ENCODE measurements at places on chromosomes 3 and 15.
A peak's percentile ranks its signal among the peaks of the same experiment; 100 is the strongest.

- no peak for DNase-seq
Observed at GRCh38 chr15:71201477-71201876, 86.2 kb downstream of the THSD4 start.

GRCh38 chr3:194565597-194566190 lies 67.5 kb downstream of the TMEM44 start:
- no peak for DNase-seq

DNA sequence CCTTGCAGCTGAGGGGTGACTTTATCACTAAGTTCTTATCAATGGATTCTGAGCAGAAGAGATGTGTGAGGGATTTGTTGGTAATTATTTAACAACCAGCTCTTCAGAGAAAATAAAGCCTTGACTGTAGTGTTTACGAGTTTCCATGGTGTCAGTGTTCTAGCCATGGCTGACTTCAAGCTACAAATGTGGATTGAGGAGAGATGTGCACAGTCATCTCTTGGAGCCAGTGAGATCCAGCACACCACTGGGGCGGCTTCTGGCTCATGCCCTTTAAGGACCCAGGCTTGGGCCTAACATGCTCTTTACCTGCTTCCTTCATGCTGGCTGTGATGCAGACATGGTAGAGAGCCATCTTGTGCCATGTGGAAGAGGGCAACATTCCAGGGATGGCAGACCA lies 145.6 kb upstream of the MRPS22 start:
- no peak for DNase-seq

DNA sequence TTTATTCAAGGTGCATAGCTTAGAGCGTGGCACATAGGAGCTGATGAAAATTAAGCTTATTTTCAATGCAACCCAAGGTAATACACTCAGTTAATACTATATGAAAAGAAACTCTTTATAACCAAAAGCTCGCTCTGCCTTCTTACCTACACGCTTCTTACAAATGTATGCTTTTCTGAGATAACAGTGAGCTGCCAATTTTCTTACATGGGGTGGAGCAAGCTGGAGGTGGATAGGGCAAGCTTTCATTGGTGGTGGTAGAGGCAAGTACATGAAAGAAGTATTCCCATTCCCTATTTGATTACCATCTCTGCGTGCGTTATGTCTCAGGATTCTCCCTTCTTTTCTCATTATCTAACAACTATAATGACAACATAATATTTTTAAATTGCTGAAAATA lies 8.9 kb downstream of the DZIP3 start:
- no peak for DNase-seq

GRCh38 chr15:52093539-52094510 lies 18.8 kb downstream of the BCL2L10 start:
- peak; percentile 80 for DNase-seq

DNA sequence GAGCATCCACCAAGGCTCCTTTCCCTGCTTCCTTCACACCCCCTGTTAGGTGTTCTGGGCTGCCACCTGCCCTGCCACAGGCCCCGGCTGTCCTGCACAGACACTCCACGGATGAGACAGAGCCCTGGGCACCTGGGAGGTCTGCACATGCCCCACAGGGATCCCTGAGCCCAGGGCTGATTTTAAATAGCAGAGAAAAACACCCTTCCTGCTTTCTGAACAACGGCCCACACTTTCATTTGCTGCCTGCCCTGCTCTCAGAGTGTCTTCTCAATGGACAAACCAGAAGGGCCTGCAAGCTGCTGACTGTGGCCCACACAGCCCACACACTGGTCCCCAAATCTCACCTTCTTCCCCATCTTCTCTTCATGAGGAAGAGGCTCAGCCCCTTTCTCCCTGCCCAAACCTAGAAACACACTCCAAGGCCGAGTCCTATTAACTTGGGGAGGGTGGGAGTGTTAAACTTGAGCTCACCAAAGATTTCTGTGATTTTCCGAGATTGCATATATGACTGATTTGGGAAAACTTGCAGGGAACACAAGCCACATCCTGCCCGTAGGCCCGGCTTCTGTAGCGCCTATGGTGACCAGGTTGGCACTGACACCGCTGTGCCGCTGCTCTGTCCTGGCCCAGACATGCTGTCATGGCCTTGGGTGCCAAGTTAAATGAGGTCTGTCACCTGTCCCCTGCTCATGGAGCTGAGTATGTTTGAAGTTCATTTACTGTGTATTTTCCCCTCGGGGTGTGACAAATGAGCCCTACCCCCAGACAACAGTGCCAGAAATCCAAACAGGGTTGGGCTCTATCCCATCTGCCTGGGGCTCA lies 47.2 kb upstream of the KLF13 start:
- no peak for DNase-seq

GRCh38 chr3:140298569-140299070 lies 363.6 kb downstream of the CLSTN2 start:
- no peak for DNase-seq

- no peak for DNase-seq
Observed at GRCh38 chr3:69097407-69098086, 12.8 kb downstream of the ARL6IP5 start.

DNA sequence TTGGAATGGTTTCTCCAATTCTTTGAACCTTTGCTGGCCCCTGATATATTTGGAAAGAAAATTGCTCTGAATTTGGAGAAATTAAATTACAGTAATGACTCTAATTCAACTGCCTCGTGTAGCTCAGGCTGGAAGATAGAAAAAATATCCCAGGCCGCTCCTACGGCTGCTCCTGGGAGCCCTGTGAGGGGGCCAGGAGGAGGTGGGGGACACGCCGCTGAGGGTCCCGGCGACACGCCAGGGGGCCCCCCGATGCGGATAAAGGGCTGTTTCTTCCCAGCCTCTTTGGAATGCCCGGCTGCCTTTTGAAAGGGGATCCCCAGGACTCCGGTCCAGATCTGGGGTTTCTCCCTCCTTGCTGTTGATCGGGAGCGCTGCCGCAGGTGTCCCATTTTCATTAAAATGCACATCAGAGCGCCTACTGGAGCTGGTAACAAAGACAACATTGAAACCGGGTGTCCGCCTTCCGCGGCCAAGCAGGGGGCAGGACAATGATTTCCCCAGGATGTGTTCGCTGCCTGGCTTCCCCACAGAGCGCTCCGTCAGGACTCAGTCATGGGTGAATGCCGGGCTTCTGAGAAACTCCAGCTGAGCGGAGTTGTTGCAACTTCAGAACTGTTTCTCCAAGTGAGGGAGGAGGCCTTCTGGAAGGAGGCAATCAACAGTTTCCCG lies 200.1 kb upstream of the KBTBD8 start:
- DNase-seq = no peak

- no peak for DNase-seq
Observed at GRCh38 chr3:140341817-140342403, 336.0 kb upstream of the TRIM42 start.

Measured in suppressor macrophage (primary cell).